ENCODE measurements at places on chromosomes 4 and X.

GRCh38 chr4:17912011-17912410, 101.2 kb downstream of the NCAPG start:
- no peak for DNase-seq

GRCh38 chr4:74541667-74542066, 96.7 kb downstream of the AREG start:
- DNase-seq = no peak

DNA sequence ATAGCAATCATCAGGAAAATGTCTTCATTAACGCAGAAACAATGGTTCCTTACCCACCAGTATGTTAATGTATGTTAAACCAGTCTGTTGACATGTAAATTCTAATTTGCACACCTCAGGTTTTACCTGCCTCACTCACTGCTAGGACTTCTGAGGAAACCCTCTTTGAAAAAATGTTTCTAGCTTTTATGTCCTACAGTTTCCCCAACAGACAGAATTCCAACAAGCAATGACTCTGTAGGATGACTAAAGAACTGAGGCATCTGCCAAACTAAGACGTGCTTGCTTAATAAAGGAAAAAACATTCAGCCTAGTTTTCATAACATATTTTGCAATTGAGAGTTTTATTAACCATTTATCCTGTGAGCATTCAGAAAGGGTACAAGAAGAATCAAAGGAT, 20.6 kb upstream of the SOX3 start:
- no peak for DNase-seq

DNA sequence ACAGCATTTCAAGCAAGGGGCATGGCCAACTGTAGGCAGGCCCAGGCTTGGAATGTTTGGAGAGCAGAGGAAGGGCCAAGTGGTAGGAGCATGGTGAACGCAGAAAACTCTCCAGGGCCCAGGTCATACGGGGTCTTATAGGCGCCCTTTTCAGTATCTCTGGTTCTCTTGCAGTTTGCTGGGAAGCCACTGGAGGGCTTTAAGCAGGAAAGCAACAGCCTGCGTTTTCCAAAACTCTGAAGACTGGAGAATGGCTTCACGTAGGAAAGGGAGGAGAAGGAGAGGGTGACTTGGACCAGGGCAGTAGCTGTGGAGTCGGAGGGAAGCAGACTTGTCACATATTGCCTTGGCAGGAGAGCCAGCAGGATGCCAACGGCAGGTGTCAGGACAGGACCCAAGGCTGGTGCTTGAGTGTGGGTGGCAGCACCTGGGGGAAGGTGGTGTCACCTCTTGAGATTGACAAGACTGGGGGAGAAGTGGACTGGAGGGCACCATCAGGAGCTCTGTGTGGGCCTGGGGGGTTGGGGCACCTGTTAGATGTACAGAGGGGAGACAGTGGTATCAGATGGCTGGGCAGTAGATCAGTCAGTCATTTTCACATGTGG, 21.9 kb downstream of the TKTL1 start:
- DNase-seq = no peak

DNA sequence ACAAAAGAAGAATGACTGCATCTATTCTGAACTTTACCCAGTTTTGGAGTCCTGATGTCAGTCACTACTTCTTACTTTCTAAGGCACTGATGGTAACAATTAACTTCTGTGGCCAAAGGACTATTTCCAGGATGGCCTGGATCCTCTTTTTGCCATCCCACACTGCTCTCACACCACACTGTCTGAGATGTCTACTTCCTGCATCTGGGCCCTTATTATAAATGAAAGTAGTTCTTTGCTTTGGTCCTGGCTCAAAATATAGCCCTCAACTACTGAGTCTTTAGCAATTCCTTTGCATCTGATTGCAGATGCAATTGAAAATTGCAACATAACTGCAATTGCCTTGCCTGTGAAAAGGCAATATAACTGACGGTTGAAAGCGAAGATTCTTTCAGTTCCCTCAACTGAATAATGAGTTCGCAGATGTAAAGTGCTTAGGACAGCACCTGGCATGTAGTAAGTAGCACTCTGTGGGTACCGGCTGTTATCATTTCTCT, 44.2 kb downstream of the COQ2 start:
- no peak for DNase-seq

GRCh38 chrX:27731962-27732361, 75.8 kb upstream of the MAGEB10 start:
- no peak for DNase-seq

GRCh38 chr4:142467088-142467487, 379.0 kb downstream of the INPP4B start:
- no peak for DNase-seq

GRCh38 chr4:110848787-110849186, 225.9 kb upstream of the PITX2 start:
- DNase-seq = no peak

DNA sequence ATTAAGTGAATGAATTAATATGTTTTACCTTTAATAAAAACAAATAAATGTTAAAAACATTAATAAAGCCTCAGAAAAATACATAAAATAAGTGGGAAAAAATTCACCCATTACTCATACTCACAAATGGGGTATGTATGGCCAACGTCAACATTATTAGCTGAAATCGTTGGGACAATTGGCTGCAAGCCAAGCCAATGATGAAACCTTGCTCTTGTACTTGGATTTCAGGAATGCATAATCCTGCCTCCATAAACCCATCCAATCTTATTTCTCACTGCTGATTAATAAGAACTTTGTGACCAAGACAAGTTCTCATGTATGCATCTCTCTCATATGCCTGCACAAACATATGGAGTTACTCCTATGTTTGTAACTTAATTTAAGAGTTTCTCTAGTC, 35.3 kb upstream of the ADAMTS3 start:
- DNase-seq = no peak

DNA sequence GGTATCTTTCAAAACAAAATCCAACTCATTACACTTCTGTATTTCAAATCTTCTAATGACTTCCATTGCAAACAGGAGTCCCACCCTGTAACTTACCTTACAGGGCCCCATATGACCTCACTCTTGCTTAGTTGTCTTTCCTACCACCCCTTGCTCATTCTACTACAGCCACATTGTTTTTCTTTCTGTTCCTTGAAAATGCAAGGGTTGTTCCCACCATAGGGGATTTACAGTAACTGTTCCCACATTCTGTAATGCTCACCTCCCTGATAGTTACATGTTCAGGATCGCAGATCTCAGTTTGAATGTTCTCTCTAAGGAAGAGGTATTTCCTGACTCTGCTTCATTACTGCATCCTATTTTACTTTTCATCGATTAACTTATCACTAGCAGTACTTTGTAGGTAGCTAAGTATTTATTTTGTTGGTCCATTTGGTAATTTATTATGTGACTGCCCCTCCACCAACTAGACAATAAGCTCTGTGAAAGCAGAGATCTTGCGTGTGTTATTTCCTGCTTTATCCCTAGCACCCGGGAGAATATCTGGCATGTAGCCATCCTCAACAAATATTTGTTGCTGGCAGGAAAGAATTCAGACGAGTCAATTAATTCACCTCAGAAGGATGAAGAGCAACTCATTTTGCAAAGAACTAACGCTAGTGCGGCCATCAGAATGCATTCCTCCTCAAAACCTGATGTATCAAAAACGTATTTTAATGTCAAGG, 21.4 kb downstream of the MAOB start:
- no peak for DNase-seq

DNA sequence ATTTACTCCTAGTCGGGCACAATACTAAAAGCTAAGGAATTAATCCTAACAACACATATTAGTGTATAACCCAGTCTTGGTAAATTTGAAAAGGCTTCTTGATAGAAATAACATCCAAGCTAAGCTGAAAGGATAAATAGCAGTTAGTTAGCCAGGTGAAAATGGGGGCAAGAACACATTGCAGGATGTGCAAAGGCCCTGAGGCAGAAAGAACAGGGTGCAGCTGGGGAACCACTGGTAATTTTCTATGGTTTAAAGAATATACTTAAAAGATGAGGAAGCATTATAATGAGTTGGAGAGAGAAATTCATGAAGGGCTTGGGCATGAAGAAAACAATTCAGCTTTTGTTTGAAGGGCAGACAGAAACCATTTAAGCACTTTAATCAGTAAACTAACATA, 689.0 kb downstream of the ADGRL3 start:
- no peak for DNase-seq

GRCh38 chr4:38534344-38535045, 129.5 kb upstream of the KLF3 start:
- no peak for DNase-seq

DNA sequence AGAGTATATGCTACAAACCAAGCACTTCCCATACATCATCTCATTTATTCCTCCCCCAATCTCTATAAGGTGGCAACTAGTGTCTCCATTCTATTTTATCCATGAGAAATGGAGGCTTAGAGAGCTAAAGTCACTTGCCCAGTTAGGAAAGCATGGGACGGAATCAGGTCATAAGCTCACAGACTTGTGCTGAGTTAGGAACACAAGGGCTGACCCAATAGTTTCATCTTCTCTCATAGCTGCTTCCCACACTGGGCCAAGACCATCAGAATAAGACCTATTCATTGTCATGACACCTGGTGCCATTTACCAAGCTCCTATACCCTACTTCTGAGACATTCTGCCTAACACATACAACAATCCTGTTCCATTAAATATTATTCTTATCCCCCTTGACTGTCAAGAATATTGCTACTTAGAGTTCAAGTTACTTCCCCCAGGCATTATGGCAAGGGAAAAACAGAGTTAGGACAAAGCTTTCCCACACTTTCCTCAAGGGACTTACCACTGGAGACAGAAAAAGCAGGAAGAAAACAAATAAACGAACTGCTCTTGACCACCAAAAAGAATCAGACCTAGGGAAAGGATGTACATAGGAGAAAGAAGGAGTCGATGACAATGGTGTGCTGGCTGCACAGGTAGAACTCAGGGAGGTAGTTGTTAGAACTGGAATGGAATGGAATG, 167.8 kb downstream of the LDB2 start:
- DNase-seq = no peak

- no peak for DNase-seq
Observed at GRCh38 chr4:94000559-94000958, 172.0 kb downstream of the ATOH1 start.

- no peak for DNase-seq
Observed at GRCh38 chr4:52952540-52952939, 90.4 kb downstream of the RASL11B start.

DNA sequence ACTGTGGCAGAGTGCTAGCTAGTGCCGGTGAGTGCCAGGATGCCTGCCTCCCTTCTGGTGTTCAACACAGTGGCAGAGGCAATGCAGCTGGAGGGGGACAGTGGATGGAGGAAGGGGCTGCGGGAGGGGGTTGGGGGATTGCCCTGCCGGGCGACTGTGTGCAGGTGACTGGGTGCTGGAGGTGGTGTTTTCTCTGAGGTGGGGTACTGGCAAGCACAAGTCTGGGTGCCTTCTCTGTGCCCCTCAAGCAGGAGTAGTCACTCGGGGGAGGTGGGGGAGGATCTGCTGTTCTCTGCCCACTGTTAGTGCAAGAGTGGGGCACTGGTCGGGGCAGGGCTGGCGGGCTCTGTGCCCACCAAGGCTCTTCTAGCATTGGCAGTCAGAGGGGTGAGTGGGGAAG, 10.3 kb upstream of the P2RY10 start:
- DNase-seq = no peak

DNA sequence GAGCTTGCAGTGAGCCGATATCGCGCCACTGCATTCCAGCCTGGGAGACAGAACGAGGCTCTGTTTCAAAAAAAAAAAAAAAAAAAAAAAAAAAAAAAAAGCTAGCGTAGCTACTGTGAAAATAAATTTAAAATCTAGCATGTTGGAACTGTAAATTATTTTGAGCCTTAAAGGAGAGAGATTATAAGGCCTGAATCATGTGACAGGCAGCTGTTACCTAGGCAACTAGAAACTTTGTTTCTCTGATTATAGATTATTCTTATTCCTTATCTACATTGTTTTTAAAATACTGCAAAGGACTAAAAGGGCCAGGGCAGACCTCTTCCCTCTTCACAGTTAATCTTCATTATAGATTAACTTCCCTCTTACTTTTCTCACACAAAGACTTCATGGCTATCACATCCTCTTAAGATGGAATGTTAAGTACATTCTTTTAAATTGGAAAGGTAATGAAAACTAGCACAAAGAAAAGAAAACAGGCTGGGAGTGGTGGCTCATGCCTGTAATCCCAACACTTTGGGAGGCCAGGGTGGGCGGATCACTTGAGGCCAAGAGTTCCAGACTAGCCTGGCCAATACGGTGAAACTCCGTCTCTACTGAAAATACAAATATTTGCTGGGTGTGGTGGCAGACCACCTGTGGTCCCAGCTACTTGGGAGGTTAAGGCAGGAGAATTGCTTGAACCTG, 21.1 kb upstream of the PDS5A start:
- no peak for DNase-seq
